ENCODE measurements at places on chromosomes 2 and 18.

- DNase-seq: no peak
These were observed 51.7 kb upstream of the ATP5MC3 start for GRCh38 chr2:175233135-175233719.

- no peak for DNase-seq
These were observed 92.4 kb downstream of the SOCS6 start for GRCh38 chr18:70380915-70381896.

- DNase-seq: no peak
These were observed 31.5 kb downstream of the MRPL33 start for GRCh38 chr2:27803046-27803445.

DNA sequence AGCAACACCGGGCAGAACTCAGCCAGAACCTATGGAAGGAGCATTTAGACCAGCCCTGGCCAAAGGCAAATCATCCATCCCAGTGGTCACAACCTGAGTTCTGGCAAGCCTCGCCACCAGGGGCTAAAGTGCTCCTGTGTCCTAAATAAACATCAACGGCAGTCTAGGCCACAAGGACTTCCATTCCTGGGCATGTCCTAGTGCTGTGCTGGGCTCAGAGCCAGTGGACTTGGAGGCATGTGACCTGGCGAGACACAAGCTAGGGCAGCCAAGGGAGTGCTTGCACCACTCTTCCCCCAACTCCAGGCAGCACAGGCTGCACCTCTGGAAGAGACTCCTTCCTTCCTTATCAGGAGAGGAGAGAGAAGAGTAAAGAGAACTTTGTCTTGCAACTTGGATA lies 69.0 kb downstream of the ST6GAL2 start:
- no peak for DNase-seq

GRCh38 chr2:123961576-123961975 lies 63.5 kb upstream of the CNTNAP5 start:
- DNase-seq: no peak

- no peak for DNase-seq
These were observed 233.4 kb upstream of the SIX3 start for GRCh38 chr2:44707945-44708660.

- DNase-seq: peak; percentile 46
These were observed 925 bp downstream of the SESTD1 start for GRCh38 chr2:179263446-179264367.

- DNase-seq: no peak
These were observed 119.2 kb upstream of the FHL2 start for GRCh38 chr2:105517814-105518705.

- DNase-seq: no peak
These were observed 161.9 kb upstream of the DAPL1 start for GRCh38 chr2:158633261-158633660.

- no peak for DNase-seq
These were observed 130.9 kb upstream of the ITGA6 start for GRCh38 chr2:172296267-172297046.

DNA sequence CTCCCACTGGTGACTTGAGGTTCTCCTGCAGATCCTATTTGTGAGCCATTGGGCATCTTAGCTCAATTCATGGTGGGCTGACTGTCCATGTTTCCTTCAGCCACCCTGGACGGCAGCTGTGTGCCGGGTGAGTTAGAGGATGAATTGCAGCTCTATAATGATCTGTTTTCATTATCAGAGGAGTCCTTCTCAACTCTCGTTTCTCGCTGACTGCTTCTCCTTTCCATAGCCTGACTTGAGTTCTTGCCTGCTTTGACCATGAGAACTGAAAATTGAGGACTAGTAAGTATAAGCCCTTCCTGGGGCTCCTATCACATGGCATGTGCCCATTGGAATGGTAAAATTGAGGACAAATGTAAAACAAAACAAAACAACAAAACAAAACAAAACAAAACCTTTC lies 121.8 kb downstream of the CDC42EP3 start:
- DNase-seq: no peak

DNA sequence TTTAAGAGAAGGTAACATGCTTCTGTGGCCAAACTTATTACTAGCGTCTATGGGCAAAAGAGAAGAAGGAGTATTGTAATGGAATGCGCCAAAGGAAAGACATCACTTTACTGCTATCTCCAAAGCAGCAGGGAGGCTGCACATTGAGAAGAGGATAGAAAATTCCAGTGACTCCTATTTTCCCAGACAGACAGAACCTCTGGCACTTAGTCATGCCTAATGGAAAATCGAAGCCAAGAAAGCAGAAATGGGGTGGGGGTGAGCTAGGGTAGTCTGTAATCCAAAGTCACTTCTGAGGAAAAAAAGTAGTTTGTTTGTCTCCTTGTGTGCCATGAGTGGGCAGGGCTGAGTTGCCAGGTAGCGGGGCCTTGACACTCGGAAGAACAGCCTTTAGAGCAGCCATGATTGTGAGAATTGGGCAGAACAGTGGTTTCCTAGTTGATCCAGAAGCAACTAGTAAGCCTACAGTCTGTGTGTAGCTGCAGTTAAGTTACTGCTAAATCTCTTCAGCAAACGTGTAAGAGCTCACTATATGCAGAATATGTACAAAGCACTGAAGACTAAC lies 79.4 kb upstream of the FOSL2 start:
- DNase-seq: no peak

GRCh38 chr2:121705390-121705789 lies 31.3 kb downstream of the NIFK start:
- no peak for DNase-seq

DNA sequence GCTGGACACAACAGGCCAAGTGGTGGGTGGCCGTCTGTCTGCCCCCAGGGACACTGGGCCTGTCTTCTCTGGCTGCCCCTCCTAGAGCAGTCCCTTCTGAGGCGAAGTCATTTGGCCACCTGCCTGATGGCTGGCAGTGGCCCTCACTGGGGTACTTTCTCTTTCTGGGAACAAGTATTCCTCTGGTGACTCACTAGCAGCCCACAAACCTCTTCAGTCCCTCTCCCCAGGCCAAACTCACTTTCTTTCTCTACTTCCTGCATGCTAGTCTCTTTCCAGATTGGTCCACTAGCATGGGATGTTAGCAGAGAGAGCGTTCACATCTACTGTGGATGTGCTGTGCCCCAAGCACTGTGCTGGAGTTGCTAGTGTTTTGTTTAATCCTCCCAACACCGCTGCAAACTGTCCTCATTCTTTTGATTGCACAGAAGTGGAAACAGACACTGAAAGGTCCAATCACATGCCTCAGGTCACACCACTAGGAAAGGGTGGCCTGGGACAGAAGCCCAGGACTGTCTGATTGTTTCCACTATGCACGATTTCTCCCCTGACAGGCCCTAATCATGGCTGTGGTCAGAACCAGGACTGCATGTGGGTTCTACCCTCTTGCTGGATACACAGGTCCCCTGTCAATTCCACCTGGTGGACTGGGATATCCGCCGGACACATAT lies 5.2 kb downstream of the DYSF start:
- no peak for DNase-seq

GRCh38 chr2:96345868-96346462 lies 10.4 kb downstream of the NCAPH start:
- DNase-seq: no peak

GRCh38 chr2:42249284-42249683 lies 80.1 kb downstream of the EML4 start:
- no peak for DNase-seq

DNA sequence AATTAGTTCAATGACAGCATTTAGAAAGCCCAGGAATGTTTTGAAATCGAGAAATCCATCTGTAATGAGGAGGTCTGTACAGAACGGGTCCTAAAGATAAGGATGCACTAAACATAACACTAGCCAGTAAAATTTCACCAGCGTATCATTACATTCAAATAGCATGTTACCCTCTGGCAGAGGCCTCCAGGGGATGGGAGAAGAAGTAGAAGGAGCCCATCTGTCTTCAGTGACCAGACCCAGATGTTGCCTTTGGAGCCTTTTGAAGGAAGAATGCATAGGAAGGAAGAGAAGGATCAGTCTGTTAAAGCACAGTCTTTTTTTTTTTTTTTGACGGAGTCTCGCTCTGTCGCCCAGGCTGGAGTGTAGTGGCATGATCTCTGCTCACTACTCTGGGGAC lies 86.1 kb upstream of the BCL2L11 start:
- no peak for DNase-seq

GRCh38 chr18:54689319-54689718 lies 98.3 kb downstream of the DYNAP start:
- no peak for DNase-seq

DNA sequence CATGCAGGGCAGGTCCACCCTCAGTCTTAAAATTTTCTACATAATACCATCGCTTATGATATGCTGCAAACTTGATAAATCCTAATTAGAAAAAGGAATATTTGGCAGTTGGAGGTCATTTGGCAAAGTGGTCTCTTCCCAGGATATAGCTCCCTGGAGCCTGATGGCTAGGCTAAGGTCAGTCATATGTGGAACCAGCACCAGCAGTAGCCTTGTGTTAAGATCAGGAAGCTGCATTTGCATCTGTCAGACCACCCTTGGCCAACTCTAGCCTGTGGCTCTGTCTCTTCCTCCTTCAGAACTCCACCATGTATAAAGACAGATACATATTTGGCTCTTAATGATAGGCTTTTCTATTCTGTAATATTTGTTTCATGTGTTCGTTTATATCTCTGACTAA lies 5.4 kb upstream of the HK2 start:
- DNase-seq: no peak

DNA sequence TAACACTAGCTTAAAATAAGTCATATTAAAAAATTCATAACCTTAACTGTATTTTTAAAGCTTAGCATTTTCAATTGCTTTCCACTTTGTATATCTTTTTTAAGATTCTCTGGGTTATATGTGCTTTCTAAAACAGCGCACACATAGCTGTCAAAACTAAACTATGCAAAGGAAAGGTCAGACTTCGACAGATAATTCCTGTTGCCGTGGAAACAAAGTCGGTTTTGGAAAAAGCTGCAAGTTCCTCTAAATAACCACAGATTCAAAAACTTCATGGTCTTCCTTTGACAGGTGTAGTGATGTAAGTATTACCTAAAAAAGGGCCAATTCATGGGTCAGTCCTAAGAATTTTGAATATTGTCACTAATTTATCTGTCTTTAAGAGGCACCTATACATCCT lies 249.6 kb upstream of the TFPI start:
- no peak for DNase-seq

- peak; percentile 73 for DNase-seq
These were observed 22.0 kb downstream of the SMAD7 start for GRCh38 chr18:48928787-48929186.

- DNase-seq: peak; percentile 74
These were observed at the start of gene DLX2 for GRCh38 chr2:172102391-172103359. DLX2 (minus strand) TSS chr2:172102900; CDS start chr2:172102538, 362 bp downstream.

- no peak for DNase-seq
These were observed 10.7 kb upstream of the ANO7 start for GRCh38 chr2:241177526-241178334.

- no peak for DNase-seq
These were observed 114.8 kb upstream of the SERTAD2 start for GRCh38 chr2:64768491-64769005.

DNA sequence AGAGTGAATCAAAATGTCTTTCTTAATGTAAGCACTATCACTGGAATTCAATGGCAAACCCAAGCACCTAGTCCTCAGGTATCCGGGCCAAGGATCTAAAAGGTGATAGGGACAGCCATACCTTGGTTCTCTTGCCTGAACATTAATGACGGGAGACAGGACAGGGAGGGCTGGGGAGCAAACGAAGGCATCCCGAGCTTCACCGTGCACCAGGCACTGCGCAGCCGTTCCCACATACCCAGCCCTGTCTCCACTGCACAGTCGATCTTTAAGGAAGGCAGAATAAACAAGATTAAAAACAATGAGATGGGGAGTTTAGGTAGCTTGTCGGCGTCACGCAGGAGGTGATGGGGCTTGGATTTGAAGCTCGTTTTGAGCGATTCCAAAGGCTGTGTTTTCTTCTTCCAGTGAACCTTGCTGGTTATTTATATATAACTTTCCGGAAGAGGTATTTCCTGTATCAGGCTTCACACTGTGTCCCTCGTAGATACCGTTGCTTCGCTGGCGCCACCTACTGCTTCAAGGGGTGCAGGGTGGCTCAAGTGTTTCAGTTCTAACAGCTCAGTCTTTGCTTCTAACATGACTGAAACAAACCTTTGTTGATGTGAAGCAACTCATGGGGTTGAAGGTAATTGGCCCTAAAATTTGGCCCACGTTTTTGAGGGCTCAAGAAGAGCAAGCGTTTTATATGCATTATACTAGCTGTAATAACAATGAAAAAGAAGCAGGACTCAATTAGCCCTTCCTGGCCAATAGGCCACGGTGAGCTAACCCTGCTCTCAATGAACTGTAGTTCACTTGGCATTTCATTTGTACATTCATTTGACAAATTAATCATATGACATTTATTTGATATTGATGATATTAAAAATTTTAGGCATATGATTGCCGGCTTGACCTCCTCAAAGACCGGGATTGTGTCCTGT lies 77.4 kb downstream of the DCDC2C start:
- peak; percentile 75 for DNase-seq

GRCh38 chr18:47730795-47731194 lies 199.7 kb downstream of the SMAD2 start:
- DNase-seq: no peak

DNA sequence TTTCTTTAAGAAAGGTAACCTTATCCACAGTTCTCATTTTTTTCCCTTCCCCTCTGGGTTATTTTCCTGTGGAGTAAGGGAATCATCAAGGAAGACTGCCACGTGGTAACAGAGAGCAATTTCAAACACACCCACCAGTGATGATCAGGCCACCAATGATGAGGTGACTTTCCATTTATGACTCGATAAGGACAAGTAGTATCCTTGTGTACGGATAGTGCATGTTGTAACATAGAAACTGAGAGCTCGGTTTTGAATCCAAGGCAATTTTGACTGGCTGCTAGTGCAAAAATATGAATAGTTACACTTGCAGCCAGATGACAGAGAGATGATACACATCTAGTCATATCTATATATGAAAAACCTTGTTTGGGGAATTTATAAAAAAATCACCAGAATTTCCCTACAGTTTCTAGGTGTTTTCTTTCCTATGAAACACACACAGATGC lies 143.6 kb upstream of the TCF4 start:
- DNase-seq: no peak

DNA sequence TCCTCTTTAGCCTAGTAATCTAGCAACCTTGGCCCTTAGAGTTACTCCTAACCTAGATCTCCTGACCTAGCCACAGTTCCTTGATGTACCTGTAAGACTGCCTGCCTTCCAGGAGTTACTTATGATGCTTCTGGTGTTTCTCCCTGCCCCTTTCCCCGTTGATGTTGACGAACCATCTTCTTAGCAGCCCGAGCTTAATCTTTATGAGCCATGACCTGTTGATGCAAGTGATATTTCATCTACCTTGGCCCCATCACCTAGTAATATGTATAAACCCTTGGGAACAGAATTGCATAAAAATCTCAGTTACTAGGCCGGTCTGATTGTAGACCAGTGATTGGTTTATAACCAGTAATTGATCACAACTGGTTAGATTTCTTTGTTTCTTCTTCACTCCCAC lies 2.7 kb downstream of the IMPACT start:
- no peak for DNase-seq

- DNase-seq: no peak
These were observed 29.3 kb downstream of the GPR55 start for GRCh38 chr2:230895536-230896345.

DNA sequence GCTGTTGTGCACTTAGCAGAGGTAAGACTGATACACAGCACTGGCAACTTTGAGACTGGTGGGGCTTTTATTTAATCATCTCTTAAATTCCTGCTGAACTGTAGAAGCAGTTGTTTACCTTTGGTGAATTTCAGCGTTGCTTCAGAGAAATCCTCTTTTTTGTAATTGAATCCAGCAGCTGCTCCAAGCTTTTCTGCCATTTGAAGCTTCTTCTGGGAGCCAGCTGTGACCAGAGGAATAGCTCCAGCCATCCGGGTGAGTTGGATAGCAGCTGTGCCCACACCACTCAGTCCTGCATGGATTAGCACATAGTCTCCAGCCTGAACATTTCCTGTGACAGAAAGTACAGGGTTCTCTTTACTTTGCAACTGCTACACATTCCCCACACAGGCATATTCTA lies 3.9 kb downstream of the TP53I3 start:
- no peak for DNase-seq

All from GM19239 (cell line).